Fibroblast of skin of left biceps (primary cell): ENCODE measurements at places on chromosomes 16 and 17.

DNA sequence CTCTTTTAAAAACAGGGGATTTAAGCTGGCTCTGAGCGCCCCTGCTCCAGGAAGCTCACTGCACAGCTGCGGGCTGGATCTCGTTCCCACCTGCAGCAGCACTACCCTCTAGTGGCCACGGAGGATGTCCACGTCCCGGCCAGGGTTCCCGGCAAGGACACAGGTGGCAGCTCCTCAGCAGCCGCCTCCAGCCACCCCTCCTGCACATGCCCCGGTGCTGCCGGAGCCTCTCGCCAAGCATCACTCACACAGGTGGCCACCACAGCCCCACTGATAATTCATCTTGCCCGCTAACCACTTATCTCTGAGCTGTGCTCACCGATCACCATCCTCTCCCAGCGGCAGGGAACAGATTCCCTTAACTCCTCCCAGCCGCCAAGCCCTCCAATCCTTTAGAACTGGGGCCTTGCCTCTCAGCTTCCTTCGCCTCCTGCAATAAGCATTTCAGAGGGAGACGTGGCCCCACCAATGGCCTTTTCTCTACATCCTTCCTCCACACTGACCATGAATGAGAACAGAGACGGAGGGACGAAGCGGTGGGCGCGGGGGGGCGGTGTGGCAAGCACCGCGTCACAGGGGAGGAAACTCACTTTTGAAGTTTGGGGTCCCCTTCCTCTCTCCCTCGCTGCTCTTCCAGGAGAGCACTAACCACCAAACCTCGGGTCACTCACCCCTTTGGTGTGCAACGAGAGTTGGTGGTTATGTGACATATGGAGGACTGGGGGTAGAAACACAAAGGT is 222.1 kb downstream of the RBFOX3 start:
- DNase-seq = no peak

GRCh38 chr17:2943981-2944380 is 119.4 kb downstream of the OR1D5 start:
- no peak for DNase-seq

GRCh38 chr16:15498427-15499175 is 64.2 kb downstream of the BMERB1 start:
- peak; percentile 45 for DNase-seq

GRCh38 chr16:14109077-14109775 is 38.1 kb downstream of the MRTFB start:
- no peak for DNase-seq

DNA sequence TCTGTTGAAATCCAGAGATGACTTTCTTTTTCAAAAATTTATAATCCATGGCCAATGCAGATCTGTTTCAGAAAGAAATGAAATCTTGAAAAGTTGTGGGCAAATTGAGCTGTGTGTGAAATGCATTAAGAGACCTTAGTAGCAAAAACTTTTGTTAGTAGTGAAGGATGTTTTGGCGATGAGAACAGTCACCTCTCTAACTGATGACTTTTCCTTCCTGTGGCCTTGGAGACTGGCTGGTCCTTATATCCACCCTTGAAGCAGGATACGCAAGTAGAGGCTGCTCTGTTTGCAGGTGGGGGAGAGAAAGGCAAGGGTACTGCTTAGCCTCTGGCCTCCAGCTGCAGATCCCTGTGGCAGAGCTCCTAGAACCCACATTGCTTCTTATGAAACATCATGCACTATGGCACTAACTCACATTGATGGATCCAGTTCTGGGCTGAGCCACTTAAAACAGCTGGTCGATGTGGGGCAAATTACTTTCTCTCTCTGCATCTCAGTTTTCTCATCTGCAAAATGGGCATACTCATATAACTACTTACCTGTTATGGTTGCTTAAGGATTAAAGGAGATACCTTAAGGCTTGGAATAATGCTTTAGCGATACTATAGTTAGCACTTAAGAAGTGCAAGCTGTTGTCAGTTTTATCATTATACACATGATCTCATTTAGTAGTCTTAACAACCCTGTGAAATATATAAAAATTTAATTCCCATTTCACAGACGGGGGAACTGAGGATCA is 89.3 kb downstream of the SDR42E1 start:
- DNase-seq = no peak

DNA sequence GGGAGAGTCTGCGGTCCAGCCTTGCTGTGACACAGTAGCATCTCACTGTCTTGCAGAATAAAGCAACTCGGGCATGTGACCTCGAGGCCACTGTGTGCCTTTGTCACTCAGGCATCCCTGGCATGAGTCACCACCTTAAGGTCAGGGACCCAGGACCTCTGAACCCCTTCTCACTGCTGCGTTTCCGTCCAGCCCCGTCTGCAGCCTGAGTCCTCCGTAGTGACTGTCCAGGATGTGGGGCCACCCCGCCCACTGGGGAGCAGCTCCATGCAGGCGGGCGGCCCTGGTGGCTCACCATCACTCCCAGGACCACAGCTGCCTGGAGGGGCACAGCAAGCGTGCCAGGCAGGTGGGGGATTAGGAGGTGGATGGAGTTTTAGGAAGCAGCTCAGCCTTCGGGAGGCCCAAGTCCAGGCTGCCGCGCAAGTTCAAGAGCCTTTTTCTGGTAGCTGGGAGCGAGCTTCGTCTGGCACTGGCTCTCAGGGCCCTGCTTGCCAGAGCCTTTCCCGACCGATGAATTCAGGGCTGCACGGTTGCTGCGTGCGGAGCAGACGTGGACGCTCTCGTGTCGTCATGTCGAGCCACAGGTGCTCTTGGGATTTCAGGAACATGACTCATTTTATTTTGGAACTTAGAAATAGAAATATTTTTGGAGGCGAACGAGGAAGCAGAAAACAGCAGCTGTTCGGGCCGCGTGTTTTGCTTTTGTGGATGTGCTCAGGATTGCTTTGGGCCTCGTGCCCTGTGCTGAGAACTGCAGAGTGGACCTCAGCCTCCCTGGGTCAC is 16.8 kb downstream of the KCTD5 start:
- no peak for DNase-seq

DNA sequence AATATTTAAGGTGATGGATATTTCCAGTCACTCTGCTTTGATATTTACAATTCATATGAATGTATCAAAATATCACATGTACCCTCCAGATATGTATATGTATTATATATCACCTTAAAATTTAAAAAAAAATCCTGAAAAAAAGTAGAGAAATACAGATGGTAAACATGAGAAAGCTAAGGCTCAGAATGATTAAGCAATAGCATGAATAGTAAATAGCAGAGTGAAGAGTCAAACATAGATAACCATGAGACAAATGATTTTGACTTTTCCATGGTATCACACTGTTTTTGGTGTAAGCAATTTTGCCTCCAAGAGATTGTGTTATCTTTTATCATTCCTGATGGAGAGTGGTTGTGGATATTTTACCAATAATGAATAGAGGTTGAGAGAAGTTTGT is 868.8 kb downstream of the CDH11 start:
- DNase-seq = no peak

- DNase-seq = no peak
Observed at GRCh38 chr17:42409523-42410318, 13.3 kb downstream of the CAVIN1 start.

DNA sequence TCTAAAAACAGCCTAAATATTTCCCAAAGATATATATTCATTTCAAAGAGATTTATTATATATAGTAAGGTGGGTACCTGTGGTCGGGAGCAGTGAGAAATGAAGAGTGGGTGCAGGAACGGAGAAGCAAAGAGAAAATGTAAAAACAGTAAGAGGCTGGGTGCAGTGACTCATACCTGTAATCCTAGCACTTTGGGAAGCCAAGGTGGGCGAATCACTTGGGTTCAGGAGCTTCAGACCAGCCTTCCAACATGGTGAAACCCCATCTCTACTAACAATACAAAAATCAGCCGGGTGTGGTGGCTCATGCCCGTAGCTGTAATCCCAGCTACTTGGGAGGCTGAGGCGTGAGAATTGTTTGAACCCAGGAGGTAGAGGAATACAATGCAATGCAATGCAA is 257.1 kb downstream of the BCAS3 start:
- no peak for DNase-seq

- DNase-seq = no peak
Observed at GRCh38 chr16:15593235-15593634, 49.7 kb downstream of the MARF1 start.

DNA sequence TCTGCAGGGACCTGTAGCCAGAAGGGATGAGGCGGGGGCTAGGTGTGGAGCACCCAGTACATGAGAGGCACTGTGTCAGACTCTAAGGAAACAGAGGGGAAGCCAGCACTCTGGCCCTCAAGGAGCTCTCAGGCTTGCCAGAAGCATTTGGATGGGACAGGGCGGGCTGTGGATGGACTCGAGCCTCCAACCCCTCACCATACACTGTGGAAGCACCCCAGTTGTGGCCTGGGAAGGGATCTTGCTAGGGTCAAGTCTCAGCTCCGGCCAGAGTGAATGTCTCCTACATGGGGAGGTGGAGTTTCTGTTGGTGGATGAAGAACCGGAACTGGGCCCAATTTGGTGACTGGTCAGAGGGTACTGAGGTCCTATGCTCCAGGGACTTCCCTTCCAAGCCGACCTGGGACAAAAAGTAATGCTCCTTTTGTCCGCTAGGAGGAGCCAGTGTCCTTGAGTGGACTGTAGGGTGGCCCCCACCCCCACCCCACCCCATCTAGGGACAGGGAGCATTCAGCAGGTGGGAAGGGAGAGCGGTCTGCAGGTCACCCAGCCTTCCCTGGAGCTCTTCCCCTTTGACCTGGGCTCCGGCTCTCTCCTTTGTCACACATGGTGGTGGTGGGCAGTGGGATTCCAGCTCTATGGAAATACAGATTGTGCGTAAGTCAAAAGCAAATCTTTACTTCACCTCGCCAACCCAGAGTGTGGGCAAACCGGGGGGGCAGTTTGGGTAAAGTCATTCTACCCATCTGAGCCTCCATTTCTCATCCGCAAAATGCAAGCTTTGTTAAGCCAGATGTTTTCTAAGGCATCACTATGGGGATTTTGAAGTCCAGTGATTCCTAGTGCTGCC is 20.4 kb upstream of the PHB1 start:
- DNase-seq = no peak
